SW 1271 (cell line): ENCODE measurements at places on chromosomes 5 and 9.
A peak's percentile ranks its signal among the peaks of the same experiment; 100 is the strongest.

DNA sequence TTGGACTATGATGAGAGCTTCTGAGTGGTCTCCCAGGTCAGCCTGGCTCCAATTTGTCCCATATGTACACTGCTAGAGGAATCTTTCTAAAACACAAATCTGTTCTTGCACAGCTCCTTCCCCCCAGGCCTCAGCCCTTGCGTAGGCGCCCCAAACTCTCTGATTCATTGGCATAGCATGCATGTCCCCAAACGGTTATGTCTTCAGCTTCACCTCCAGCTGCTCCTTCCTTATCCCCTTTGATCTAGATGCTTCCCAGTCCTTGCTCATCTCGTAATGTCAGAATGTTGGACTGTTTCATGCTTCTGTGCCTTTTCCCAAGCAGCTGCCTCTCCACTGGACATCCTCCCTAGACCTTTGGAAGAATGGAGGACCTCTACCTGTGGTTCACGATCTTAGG lies 60.1 kb upstream of the BASP1 start:
- no peak for DNase-seq

- DNase-seq = no peak
These were observed 20.8 kb downstream of the OBP2B start for GRCh38 chr9:133188006-133188842.

- DNase-seq = peak; percentile 14
These were observed 27.9 kb upstream of the RECK start for GRCh38 chr9:36008774-36009300.

DNA sequence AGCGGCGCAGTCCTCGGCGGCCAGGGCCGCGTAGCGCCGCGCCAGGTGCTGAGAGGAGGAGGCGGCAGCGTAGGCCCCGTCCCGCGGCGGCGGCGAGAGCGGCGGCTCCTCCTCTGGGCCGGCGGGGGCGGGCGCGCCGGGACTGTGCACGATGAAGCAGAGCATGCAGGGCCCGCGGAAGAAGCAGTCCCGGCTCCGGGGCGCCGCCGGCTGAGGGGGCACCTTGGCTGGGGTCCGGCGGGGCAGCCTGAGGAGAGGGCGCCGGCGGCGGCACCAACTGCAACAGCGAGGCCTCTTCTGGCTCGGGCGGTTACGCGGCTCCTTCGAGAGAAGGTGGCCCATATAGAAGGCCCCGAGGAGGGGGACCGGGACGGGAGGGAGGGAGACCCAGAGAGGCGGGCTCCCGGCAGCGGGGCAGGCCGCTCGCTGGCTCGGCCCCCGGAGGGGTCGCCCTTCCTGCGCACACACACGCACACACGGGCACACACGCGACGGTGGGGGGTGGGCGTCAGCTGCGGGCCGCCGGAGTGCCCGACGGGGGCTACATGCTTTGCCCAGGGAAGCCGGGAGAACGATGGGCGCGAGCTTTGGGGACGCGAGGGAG lies 446 bp downstream of the FBXL17 start:
- peak; percentile 53 for DNase-seq
